Upper lobe of right lung (tissue), 1 donor: ENCODE measurements at places on chromosomes 3 and 15. TPM values are rescaled to one million over a fixed set of nuclear protein-coding genes. Genes with fewer than 3 reads are reported as not detected.

DNA sequence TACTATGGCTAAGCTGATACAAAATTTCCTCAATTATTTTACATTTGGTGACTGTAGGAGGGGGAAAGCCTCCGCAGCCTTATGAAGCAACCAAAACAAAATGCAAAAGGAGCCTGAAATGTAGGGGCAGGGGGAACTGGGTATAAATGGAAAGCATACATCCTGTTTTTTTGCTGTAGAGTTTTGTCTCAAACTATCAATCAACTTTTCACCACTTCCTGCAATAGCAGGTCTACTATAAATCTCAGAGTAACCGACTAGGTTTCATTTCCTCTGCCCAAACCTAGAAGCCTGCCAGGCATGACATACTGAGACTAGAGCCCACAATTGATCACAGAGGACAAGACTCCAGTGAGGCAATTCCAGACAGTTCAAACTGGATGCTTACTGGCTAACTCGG, 91.3 kb downstream of the SHQ1 start:
- no peak for DNase-seq

- DNase-seq, result peak; percentile 95
Observed at GRCh38 chr3:32421991-32422859, 30.6 kb downstream of the CMTM7 start.

ZDHHC23 gene
- total RNA-seq, result 15.0 TPM

DNA sequence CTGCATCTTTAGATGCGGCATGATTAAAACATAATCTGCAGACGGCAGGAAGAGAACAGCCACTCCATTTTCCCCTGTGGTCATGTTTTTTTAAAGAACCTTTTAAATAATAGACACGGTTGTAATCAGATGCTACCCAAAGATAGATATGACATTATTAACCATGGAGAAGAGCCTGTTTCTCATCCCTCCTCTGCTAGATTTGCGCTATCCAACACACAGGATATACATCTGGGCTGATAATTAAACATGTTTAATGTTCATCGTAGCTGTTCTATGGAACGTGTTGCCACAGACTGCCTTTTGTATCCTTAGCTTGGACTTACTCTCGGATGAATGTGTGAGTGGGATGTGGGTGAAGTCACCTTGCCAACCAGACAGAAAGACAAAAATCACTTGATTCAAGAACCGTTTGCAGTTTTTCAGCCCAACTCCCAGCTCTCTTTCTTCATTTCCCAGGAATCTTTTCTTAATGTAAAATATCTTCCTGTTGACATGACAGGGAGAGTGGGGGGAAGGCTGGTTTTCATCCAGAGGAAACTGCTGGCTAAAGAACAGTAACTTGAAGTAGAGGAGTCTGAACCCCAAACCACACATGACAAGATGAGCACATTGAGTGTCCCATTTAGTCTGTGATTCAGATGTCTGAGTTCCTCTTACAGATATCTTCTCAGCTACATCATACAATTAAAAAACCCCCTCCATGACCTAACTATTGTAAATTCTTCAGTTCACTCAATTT, 118.6 kb upstream of the PRICKLE2 start:
- DNase-seq, result no peak

- DNase-seq, result no peak
Observed at GRCh38 chr3:197186887-197187588, 111.4 kb downstream of the DLG1 start.

- DNase-seq, result no peak
Observed at GRCh38 chr15:39406485-39406884, 174.4 kb upstream of the THBS1 start.

GAP43 gene
- not detected for total RNA-seq

RAMAC gene
- total RNA-seq, result 15.4 TPM

DNA sequence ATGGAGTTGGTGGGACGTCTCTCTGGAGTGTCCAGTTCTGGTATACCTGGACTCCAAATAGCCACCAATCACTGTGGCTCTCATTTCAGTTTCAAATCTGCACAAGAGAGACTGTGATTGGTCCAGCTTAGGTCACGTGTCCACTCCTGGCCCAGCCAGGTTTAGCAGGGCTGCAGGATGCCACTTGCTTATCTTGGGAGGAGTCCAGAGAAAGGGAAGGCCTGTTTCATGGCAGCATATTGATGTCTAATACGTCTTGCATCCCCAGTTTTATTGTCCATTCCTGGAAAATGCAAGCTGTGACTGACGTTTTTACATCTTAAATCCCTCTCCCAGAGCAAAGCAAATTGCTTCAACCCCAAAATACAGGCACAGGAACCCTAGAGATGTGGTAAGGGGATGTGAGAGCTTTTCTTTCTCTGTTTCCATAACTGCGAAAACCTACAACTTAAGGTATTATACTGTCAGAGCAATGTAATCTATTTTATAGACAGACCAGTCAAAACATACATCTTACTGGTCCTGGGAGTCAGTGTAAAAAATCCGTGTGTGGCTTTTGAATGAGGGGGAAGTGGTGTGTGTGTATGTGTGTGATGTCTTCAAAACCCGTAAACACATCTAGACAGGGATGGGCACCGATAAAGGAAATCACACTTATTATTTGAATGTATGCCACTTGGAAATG, 274.4 kb downstream of the TLE3 start:
- no peak for DNase-seq

PRRT3 gene
- 1.4 TPM for total RNA-seq

RGMA gene
- total RNA-seq, result 4.1 TPM
